ENCODE measurements at places on chromosomes 6 and 20.

DNA sequence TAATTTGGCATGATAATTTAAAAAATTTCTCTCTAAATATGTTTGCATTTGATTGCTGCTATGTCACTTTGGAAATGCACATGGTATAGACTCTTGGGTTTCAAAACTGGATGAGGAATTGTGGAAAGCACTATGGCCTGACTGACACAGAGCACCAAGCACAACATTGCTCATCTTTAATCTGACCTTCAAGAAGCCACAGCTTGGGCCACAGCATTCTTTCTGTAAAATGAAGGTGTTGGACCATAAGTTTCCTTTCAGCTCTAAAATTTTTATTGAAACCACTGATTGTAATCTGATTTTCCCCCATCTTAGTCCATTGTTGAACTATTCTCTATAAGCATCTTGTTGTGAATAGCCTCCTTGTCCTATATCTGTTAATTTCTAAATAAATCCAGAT, 41.0 kb downstream of the QKI start:
- DNase-seq = no peak

DNA sequence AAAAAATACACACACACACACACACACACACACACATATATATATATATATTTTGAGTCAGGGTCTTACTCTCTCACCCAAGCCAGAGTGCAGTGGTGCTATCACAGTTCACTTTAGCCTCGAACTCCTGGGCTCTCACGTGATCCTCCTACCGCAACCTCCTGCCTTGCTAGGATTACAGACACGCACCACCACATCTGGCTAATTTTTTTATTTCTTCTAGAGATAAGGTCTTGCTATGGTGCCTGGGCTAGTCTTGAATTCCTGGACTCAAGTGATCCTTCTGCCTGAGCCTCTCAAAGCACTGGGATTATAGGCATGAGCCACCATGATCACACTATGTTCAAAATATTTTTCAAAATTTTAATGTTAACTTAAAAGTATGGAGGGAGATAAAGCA, 43.5 kb downstream of the NUP153 start:
- DNase-seq = no peak

GRCh38 chr20:56348746-56349145, 10.0 kb upstream of the FAM210B start:
- no peak for DNase-seq

- no peak for DNase-seq
Measured at GRCh38 chr6:33995309-33996119, 150.4 kb downstream of the GRM4 start.

- DNase-seq = no peak
Measured at GRCh38 chr6:145534989-145535388, 200.3 kb downstream of the EPM2A start.

DNA sequence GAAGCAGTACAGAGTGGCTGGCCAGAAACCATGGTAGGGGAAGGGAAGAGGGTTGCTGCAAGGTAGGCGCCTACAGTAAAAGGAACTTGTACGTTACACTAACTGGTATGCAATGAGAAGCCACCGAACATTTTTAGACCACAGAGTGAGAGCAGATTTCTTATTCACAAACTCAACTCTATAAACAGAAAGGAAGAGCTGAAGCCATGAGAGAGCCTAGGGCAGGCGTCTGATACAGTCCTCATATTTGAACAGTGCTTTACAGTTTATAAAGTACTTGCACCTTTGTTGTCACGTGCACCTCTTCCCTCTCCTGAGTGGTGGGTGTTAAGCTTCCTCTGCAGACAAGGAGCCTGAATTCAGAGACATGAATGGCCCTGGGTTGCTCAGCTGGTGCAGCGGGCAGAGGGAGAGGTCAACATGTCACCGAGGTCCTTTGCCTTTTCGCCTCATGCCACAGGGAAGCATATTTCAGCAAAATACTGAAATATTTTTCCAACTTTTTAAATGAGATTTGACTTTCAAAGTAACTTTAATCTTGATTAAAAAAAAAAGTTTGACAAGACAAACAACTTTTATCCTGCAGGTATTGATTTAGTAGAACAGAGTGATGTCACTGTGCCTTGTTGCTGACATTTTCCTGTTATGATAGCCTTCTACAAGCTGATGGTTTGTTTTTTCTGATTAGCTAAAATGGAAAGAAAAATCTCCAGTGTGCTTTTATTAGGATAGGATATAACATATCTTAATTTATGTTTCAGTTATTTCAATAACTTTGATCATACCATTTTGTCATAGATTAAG, 23.8 kb downstream of the UST start:
- DNase-seq = no peak

DNA sequence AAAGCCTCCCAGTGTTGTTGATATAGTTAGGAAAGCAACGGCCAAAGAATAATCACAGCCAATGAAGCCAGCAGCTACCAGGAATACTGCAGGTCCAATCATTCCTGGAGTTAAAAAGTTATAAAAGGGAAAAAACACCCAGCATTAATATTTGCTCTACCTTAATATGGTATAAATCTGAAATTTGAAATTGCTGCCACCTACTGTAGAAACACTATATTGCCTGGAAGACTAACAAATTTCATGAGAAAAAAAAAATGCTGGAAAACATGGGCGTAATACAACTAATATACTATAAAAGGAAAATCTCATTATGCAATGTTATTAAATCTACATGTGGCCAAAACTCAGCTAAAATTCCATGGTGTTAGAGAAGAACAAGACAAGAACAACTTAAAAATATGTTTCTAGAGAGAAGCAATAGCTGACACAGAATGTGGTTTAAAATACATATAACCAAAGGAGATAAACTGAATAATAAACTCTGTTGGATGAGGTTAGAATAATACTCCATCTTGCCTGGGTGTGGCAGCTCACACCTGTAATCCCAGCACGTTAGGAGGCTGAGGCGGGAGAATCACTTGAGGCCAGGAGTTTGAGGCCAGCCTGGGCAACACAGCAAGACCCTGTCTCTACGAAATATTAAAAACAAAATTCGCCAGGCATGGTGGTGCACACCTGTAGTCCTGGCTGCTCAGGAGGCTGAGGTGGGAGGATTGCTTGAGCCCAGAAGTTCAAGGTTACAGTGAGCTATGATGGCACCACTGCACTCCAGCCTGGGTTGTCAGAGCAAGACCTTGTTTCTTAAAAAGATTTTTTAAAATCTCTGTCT, 43.1 kb downstream of the SLC17A5 start:
- DNase-seq = no peak

GRCh38 chr6:108030211-108030610, 44.3 kb downstream of the OSTM1 start:
- no peak for DNase-seq

DNA sequence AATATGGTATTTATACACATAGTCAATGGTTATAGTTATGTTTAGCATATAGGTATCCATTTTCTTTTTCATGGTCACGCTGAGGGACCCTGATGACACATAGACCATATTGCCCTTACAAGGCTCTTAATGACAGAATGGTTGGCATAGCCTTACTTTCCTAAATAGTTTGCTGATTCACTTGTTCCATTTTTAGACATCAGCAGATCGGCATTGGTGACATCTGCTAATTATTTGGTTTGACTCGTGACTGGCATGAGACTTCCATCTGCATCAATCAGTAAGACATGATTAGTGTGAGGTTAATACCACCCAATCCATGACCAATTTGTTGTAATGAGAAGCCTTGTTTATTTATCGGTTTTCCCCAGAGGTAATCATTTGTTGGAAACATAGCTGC, 309.7 kb downstream of the ALDH8A1 start:
- no peak for DNase-seq

GRCh38 chr6:81237226-81237625, 515.3 kb downstream of the TENT5A start:
- DNase-seq = no peak

DNA sequence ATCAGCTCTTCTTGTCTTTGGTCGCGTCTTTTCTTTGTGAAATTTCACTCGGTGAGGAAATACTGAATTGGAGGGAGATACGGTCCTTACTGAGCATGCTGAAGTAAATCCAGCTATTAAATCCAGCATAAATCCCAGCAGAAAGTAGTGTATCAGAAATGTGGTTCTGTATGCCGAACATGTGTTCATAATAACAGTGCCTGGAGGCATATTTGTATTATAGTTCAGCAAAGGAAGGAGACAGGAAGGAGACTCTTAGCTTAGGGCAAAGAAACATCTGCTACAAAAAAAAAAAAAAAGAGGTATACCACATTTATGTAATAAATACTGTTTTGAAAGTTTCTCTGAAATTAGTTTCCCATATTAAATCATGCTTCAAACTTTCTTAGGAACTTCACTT, 211.8 kb downstream of the PLCB4 start:
- no peak for DNase-seq

DNA sequence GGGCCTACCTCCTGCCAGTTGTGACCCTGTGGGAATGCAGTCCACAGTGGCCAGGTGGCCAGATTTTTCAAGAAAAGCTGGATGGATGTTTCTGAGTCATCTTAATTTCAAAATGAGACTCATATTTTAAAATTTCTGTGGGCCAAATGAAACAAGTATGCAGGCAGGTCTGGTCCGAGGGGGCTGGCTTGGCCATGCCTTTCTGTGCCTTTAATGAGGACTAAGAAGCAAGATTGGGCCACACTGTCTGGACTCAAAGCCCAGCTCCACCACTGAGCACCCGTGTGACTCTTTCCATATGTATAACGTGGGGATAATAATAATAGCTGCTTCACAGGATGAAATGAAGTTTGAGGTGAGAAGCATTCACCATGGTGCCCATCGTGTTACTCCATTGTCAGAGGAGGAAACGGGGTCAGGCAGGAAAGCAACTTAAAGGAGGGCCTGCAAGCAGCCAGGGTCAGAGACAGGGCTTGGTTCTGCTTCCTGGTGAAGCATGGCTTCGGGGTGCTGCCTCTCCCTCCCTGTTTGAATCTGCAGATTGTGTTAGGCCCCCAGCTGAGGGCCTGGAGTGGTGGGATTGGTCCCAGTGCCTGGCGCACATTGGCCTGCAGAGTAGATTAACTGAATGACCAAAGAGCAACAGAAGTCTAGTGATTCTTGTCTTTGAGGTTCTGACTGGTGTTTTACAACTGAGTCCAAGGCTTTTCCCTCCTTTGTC, 3.8 kb downstream of the SOX12 start:
- no peak for DNase-seq

DNA sequence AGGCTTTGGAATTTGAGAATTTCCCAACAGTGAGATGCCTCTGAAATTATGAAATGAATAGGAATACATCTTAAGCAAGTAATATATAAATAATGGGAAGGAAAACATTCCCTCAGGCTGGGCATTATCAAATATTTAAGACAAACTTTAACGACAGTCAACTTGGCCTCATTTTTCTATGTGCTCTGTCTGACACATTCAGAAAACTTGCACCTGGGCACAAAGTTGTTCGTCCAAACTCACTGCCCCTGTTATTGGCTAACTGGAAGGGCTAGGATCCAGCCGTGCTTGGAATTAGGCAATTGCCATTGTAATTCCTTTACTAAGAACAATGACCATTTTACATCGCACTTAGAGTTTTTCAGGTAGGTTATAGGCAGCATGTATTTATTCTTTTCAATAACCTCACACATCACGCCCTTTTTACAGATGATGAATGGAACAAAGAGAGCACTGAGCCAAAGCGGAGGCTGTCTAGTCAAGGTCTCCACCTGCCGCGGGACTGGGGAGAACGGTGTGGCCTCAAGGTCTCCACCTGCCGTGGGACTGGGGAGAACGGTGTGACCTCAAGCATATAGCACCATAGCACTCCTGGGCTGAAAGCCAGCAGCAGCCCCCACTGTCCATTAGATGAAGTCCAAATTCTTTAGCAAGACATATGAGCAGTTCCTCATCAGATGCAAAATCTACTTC, 40.7 kb upstream of the FOXQ1 start:
- peak; percentile 47 for DNase-seq

GRCh38 chr6:128112494-128112893, 211.6 kb upstream of the THEMIS start:
- DNase-seq = no peak

GRCh38 chr6:44655412-44656342, 268.2 kb downstream of the CDC5L start:
- peak; percentile 90 for DNase-seq

- DNase-seq = no peak
Measured at GRCh38 chr6:137133122-137133521, 40.3 kb downstream of the IL22RA2 start.

DNA sequence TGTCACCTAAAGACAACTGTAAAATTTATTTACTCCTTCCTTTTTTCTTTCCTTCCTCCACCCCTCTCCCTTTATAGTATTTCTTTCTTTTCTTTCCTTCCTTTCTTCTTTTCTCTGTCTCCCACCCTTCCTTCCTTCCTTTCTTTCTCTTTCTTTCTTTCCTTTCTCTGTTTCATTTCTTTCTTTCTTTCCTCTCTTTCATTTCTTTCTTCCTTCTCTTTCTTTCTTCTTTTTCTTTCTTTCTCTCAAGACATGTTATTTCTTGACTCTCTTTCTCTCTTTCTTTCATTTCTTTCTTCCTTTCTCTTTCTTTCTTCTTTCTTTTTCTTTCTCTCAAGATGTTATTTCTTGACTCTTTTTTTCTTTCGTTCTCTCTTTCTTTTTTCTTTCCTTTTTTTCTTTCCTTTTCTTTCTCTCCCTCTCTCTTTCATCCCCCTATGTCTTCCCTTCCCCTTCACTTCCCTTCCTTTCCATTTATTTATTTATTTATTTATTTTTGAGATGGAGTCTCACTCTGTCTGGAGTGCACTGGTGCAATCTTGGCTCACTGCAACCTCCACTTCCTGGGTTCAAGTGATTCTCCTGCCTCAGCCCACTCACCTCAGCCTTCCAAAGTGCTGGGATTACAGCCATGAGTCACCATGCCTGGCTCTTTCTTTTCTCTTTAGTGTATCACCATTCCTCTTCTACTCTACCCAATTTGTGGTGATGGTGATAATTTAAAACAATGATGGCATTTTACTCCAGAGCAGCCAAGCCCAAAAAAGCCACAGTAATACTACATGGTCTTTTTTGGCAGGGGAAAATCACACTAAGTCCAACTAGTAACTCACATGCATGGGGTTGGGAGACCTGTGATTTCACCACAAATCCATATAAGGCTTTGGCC, 188.2 kb downstream of the ADGRG6 start:
- DNase-seq = no peak

DNA sequence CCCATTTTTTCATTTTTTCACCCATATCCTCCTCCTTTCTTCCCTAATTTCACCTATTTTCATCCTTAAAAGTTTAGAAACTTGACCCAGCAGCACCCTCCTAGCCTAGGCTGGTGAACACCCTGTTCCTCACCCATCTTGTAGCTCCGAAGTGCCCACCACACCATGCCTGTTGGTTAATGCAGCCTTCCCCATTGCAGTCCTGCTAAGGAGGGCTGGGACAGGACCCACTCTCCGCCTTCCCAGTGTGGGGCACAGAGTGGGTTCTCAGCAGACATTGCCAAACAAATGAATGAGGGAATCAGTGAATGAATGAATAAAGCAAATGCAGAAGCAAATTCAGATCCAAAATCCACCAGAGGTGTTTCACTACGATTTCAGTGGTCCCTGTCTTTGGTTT, 45.7 kb downstream of the CTCFL start:
- DNase-seq = no peak

DNA sequence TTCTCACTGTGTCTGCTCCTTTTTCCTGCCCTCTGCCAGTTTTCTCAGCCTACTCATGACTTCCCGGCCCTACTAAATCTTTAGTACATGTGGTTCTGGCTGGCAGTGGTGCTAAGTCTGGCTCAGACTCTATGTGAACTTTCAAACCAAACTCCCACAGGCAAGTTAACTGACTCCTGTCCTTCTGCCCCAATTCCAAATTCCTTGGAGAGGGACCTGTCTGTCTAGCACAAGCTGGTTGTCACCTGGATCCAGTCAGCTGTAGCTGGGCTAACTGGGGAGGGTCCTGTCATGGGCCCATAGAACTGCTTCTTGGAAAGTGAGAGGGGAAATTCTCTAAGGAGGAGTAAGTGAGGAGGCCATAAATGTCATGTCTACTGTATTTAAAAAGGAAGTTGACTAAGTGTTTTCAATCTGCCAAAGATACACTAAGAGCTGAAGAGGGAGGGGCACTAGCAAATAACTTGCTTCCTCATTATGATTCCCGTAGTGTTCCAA, 240.1 kb downstream of the KCNQ5 start:
- DNase-seq = no peak

All from right atrium auricular region (tissue), 2 donors.